ENCODE measurements at places on chromosomes 6 and 20.

- no peaks in the 10 kb centered on the region for H3K36me3 ChIP-seq
- no peaks in the 10 kb centered on the region for H3K27me3 ChIP-seq
- no peaks in the 10 kb centered on the region for H3K4me1 ChIP-seq
- no peak overlapping the region for H3K4me3 ChIP-seq
- no peak overlapping the region for H3K27ac ChIP-seq
These were observed 27.1 kb upstream of the HAO1 start for GRCh38 chr20:7967199-7967844.

GRCh38 chr6:52642368-52642767, 28.5 kb upstream of the TMEM14A start:
- no peaks in the 10 kb centered on the region for H3K36me3 ChIP-seq
- peaks cover 4% of the 10 kb centered on the region for H3K27me3 ChIP-seq
- no peak overlapping the region for H3K27ac ChIP-seq
- H3K4me1 ChIP-seq = no peaks in the 10 kb centered on the region

- DNase-seq = no peak
- H3K4me1 ChIP-seq = no peaks in the 10 kb centered on the region
- no peak overlapping the region for H3K4me3 ChIP-seq
- no peaks in the 10 kb centered on the region for H3K27me3 ChIP-seq
These were observed 46.9 kb downstream of the AK9 start for GRCh38 chr6:109644131-109644530.

DNA sequence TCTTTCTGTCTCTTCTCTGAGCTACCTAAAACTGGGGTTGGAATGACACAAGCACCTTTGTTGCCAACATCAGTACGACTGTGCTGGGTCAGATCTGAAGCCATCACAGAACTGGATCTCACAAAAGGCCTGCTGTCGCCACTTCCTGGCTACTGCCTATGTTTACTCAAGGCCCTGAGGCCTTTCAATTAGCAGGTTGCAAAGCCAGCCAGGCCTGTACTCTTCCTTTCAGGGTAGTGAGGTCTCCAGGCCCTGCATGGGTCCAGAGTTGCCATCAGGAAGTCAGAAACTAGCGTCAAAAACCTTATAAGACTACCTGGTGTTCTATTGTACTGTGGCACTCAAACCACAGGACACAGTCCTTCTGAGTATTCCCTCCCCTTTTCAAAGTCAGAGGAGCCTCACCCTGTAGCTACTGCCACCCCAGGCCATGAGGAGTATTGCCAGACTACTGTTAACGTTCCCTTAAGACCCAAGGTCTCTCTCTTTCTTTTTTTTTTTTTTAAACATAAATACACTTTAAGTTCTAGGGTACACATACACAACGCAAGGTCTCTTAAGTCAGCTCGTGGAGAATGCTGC, 937.4 kb upstream of the GJE1 start:
- H3K4me1 ChIP-seq = no peaks in the 10 kb centered on the region
- no peak overlapping the region for H3K4me3 ChIP-seq
- no peak for DNase-seq
- H3K27ac ChIP-seq = no peak overlapping the region
- H3K36me3 ChIP-seq = no peaks in the 10 kb centered on the region
- H3K27me3 ChIP-seq = no peaks in the 10 kb centered on the region

DNA sequence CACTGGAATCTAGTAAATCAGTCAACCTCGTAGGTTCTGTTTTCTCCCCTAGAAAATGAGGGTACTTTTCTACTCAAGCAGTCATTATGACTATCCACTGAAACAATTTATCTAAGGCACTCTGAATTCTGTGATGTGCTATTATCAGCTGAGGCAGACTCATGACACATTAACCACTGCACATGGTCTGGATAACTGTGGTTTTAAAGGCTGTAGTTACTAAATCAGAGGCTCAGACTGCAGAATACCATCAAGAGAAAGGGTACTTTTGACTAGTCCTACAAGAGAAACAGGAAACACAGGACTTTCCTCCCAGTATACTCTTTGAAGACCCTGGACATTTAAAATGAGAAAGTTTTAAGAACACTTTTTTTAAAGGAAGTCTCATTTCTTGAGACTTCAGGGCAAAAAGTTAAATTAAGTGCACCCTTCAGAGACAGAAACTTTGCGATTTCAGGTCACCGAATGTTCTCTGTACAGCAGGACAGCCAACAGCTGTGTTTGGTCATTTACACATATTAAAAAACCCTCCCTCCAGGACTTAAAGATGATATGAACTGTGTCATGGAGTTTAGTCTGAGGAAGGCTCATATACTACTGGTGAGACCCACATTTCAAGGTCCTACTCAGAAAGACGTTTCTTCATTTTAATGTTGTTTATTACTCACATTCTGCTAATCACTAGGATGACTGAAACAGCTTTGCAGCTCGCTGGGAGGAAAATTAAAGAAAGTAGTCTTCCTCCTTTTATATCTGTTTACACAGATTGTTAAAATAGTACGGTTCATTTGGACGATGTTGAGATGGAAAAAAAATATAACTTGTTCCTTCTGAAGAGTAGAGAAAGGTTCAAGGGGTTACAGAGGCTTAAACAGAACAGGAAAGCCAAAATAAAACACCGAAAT, 19.9 kb downstream of the ATXN1 start:
- H3K4me1 ChIP-seq = peaks cover 73% of the 10 kb centered on the region
- no peak for DNase-seq
- no peaks in the 10 kb centered on the region for H3K36me3 ChIP-seq
- peak overlapping the region; percentile 86 for H3K27ac ChIP-seq

DNA sequence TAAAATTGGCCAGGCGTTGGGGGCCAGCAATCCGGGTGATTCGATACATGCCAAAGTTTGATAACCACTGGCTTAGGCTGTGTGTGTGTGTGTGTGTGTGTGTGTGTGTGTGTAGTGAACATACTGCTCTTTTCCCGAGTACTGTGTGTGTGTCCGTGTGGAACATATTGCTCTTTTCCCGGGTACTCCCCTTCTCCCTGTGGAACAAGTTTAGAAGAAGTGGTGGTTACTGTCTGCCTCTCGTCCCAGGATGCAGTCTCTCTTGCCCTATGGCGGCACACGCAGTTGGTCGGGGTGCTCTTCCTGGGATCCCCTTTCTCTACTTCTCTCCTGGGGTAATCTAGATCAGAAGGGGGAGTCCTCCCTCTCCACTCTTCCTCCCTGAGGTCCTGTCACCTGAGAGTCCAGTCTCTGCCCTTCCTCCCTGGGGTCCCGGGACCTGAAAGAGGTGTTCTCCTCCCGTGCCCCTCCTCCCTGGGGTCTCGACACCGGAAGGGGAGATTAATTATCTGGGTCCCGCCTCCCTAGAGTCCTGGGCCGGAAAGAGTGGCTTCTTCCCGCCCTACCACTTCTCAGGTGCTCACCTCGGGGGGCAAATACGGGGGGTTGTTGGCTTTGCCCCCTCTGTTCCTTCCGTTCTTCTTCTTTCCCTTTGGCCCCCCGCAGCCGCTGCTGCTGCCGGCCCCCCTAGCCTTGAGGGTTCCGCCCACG, 516 bp downstream of the GTPBP2 start:
- peak overlapping the region; percentile 89 for H3K4me3 ChIP-seq
- H3K4me1 ChIP-seq = peaks cover 26% of the 10 kb centered on the region
- H3K27ac ChIP-seq = peak overlapping the region; percentile 95
- no peaks in the 10 kb centered on the region for H3K27me3 ChIP-seq

DNA sequence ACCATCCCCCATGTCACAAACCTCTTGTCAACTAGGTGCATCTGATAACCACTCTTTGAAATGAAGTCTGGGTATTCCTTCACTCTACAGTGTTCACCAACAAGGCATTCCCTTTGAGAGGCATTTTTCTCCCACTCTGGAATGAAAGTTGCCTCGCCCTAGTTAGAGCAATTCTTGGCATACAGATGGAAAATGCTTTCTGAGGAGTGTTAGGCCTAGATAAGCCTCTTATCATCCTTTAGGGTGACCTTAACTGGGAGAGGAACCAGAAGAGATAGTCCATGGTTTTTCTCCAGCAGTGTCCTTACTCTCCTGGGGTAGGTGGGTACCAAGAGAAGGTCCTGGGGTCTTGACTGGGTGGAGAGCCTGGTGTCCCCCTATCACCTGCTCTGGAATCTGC, 14.8 kb downstream of the CLIC5 start:
- peaks cover 7% of the 10 kb centered on the region for H3K36me3 ChIP-seq
- H3K27me3 ChIP-seq = no peaks in the 10 kb centered on the region
- no peak overlapping the region for H3K4me3 ChIP-seq
- peaks cover 56% of the 10 kb centered on the region for H3K4me1 ChIP-seq

DNA sequence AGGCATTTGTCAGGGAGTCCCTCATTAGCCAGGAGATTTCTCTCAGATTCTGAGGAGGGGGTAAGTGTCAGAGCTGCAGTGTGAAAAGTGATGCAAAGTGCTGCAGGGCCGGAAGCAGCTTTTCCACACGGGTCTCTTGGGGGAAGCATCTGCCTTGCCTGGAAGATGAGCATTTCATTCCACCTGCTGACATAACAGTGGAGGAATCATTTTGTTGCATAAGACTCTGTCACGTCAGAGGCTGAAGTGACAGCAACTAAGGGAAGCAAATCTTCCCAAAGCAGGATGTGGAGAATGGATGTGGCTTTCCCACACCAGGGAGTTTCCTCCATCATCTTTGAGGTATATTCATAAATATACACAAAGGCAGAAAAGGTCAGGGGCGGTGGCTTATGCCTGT, 22.8 kb downstream of the DCBLD1 start:
- peaks cover 10% of the 10 kb centered on the region for H3K4me1 ChIP-seq
- no peaks in the 10 kb centered on the region for H3K27me3 ChIP-seq
- no peaks in the 10 kb centered on the region for H3K36me3 ChIP-seq

- no peaks in the 10 kb centered on the region for H3K27me3 ChIP-seq
- H3K4me1 ChIP-seq = peaks cover 13% of the 10 kb centered on the region
- H3K36me3 ChIP-seq = no peaks in the 10 kb centered on the region
These were observed 2.8 kb upstream of the VSX1 start for GRCh38 chr20:25084626-25085187.

- H3K4me1 ChIP-seq = peaks cover 17% of the 10 kb centered on the region
- H3K27me3 ChIP-seq = no peaks in the 10 kb centered on the region
- H3K27ac ChIP-seq = no peak overlapping the region
- DNase-seq = no peak
These were observed 31.1 kb downstream of the SERPINB6 start for GRCh38 chr6:2940010-2940850.

DNA sequence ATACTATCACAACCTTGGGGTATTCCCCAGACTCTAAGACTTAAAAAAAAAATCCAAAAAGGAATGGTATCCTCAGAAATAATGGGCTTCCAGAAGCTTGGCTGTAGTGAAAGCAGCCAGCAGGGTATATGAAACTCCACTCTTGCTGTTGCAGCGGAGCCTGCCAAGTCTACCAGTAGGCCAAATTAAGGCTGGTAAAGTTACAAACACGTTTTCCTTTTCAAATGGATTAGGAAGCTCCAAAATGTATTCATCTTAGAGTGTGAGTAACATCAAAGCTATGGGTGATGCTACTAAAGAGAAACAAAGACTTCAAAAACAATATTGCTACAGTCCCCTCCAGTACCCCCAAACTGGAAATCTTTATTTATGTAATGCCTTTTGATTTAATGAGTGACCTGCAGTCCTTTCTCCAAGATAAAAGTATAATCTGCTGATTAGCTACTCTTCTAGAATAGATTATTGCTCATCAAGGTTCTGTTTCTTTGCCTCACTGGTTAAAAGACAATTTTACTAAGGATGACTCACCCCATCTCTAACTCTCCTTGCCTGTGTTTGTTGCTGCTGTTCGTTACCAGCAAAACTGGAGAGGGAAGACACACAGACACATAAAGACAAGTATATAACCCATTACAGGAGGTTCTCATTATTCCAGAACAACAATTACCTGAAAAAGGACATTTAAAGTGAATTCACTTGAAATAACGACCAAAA, 84.9 kb downstream of the BTBD9 start:
- DNase-seq = no peak
- peak overlapping the region; percentile 72 for H3K27ac ChIP-seq
- H3K4me1 ChIP-seq = peaks cover 16% of the 10 kb centered on the region
- H3K36me3 ChIP-seq = no peaks in the 10 kb centered on the region
- no peak overlapping the region for H3K4me3 ChIP-seq

- no peaks in the 10 kb centered on the region for H3K27me3 ChIP-seq
- H3K36me3 ChIP-seq = peaks cover 46% of the 10 kb centered on the region
- H3K4me1 ChIP-seq = no peaks in the 10 kb centered on the region
- H3K4me3 ChIP-seq = no peak overlapping the region
- H3K27ac ChIP-seq = no peak overlapping the region
These were observed 29.6 kb downstream of the RBL1 start for GRCh38 chr20:37066168-37066567.

DNA sequence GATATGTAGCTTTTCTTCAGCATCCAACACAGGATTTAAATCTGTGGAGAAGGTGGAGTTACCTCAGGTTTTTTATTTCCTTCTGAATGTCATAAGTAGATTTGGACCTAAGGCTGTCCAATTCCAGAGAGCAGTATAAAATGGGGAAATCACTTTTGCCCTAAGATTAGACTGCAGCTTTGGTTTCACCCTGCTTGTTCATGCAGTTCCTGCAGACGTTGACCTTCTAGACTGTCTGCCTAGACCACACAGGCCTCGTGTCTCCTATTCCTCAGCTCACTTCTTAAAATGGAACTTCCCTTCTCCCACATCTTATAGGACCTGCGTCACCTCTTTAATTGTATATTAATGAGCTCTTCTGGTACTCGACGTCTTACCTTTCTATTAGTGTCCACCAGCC, 26.0 kb upstream of the C6orf62 start:
- H3K4me3 ChIP-seq = no peak overlapping the region
- no peaks in the 10 kb centered on the region for H3K36me3 ChIP-seq
- no peak overlapping the region for H3K27ac ChIP-seq
- H3K27me3 ChIP-seq = no peaks in the 10 kb centered on the region
- peaks cover 7% of the 10 kb centered on the region for H3K4me1 ChIP-seq

DNA sequence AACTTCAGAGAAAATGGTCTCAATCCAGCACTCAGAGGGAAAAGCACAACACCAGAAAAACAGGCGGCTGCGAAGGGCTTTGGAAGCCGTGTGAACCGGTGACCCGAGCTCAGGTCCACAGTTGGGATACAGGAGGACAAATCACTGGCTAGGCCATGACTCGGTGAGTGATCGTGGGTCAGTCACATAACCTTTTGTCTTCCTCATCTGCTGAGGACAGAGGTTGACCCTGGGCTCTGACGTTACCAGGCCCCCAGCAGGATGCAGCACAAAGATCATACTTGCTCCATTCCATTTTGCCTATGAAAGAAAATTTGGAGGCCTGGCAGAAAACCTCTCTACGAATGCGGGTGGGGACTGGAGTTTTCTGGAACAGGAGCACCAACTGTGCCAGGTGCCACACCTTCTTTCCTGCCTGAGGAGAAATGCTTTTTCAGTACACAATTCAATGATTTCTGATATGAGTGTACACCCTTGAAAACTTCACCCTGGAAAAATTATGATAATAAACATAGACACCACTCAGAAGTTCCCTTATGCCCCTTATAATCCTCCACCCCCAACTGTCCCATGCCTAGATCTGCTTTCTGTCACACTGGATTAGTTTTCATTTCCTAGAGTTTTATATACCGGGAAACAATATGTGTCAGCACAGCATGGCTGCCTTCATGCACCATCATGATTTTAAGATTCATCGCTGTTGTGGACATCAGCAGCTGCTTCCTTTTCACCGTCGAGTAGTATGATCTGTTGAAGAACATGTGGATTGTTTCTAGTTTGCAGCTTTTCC, 85.3 kb upstream of the RALGAPA2 start:
- no peak overlapping the region for H3K27ac ChIP-seq
- H3K4me1 ChIP-seq = peaks cover 10% of the 10 kb centered on the region
- no peak for DNase-seq
- H3K4me3 ChIP-seq = no peak overlapping the region
- H3K27me3 ChIP-seq = no peaks in the 10 kb centered on the region

- H3K36me3 ChIP-seq = peaks cover 49% of the 10 kb centered on the region
- DNase-seq = no peak
- peak overlapping the region; percentile 95 for H3K27ac ChIP-seq
- peak overlapping the region; percentile 97 for H3K4me3 ChIP-seq
These were observed 754 bp downstream of the RPS10 start for GRCh38 chr6:34425132-34425497.

GRCh38 chr6:2109796-2110195, 135.6 kb downstream of the GMDS start:
- H3K36me3 ChIP-seq = no peaks in the 10 kb centered on the region
- DNase-seq = no peak
- H3K4me3 ChIP-seq = no peak overlapping the region
